Stimulated activated CD8-positive, alpha-beta memory T cell treated with anti-CD3 and anti-CD28 coated beads, Interleukin-15, amount 100 ng/mL, for 1 hour (primary cell): ENCODE measurements at places on chromosomes 4 and X.

GRCh38 chr4:145930592-145930991 lies 8.0 kb downstream of the ZNF827 start:
- DNase-seq = no peak

- no peak for DNase-seq
Observed at GRCh38 chrX:6954836-6955235, 192.7 kb upstream of the STS start.

- DNase-seq = no peak
Observed at GRCh38 chr4:150167054-150167453, 88.8 kb downstream of the DCLK2 start.

DNA sequence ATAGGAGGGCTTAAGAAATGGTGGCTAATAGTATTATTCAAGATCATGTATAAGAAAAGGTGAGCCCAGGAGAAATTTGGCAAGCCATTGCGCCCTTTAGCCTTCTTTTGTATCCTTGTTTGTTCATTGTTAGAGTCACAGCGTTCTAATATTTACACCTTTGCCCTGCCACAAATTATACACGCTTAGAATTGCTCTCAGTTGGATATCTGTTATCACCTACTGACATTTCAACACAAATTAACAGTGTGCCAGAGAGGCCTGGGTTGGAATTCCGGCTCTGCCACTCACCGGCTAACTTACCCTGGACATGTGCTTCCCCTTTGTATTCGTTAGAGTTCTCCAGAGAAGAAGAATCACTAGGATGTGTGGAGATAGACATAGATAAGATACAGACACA lies 148.7 kb upstream of the KIT start:
- no peak for DNase-seq

- DNase-seq = no peak
Observed at GRCh38 chr4:121272526-121272925, 108.3 kb downstream of the QRFPR start.

GRCh38 chrX:139826065-139827044 lies 106.5 kb downstream of the ATP11C start:
- no peak for DNase-seq

GRCh38 chrX:137305404-137305803 lies 260.5 kb upstream of the ZIC3 start:
- DNase-seq = no peak

GRCh38 chrX:1281521-1281920 lies 12.9 kb downstream of the CSF2RA start:
- DNase-seq = no peak

DNA sequence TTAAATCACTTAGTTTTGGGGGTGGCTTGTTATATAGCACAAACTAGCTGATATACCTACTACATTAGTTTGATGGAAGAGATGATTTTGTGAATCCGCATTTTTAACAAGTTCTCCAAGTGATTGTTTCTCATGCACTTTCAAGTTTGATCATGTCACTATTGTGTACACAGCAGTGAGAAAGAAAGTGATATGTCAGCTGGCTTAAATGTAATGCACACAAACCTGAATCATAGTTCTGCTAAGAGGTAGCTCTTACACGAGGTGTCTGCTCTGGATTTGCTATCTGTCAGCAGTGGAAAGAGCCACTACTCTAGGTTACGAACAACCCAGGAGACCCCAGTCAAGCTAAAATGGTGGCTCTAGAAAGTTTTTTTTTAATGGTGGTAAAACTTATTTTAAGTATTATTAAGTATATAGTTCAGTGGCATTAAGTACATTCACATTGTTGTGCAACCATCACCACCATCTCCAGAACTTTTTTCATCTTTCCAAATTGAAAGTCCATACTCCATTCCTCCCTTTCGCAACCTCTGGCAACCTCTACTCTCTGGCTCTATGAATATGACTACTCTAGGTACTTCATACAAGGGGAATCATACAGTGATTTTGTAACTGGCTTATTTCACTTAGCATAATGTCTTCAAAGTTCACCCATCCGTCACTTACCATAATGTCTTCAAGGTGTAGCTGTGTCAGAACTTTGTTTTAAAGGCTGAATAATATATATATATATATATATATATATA lies 147.3 kb downstream of the HS6ST2 start:
- DNase-seq = no peak

- no peak for DNase-seq
Observed at GRCh38 chr4:89216866-89217265, 90.7 kb downstream of the GPRIN3 start.

- DNase-seq = no peak
Observed at GRCh38 chr4:950136-951020, 18.1 kb downstream of the TMEM175 start.

GRCh38 chr4:162075726-162076125 lies 88.1 kb downstream of the FSTL5 start:
- DNase-seq = no peak

DNA sequence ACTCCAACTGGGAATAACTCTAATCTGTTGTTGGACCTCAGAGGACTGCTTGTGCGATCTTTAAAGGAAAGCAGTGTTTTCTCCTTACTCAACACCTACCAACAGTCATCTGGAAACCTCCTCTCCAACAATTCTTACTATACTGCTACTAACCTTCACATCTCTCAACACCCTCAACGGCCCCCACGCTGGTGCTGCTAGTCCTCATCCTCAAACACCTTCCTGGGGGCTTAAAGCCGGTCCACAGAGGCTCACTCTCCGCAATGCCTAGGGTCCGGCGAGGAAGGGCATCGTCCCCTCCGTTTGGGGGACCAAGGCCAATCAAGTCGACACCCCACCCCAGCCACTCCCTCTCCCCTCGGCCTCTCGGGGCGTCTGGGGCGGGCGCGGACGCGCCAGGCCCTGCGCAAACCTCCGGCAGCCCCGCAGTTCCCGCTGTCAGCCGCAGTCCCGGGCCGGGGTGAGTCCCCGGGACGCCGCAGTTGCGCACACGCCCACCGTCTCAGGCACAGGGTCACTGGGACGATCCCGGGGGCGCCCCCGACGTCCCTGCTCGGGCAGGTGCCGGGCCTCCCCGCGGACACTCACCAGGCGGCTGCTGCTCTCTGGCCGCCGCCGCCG lies 418 bp downstream of the TAB3 start:
- no peak for DNase-seq

DNA sequence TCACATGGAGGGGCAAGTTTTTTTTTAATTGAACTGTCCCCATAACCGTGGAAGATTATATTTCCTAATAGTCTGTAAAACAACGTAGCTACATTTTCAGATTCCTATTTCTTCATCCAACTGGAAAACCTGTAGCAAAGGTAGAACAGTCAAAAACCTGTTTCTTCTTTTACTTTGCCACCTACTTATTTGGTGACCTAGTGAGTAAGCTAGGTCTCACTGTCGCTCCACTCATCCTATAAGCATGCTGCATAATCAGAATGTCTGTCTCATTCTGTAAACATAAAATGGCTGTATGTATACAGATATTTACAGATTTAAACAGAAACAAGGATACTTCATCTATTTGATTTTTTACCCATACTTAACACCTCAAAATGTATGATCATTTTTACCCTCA lies 20.4 kb downstream of the MAML3 start:
- no peak for DNase-seq

DNA sequence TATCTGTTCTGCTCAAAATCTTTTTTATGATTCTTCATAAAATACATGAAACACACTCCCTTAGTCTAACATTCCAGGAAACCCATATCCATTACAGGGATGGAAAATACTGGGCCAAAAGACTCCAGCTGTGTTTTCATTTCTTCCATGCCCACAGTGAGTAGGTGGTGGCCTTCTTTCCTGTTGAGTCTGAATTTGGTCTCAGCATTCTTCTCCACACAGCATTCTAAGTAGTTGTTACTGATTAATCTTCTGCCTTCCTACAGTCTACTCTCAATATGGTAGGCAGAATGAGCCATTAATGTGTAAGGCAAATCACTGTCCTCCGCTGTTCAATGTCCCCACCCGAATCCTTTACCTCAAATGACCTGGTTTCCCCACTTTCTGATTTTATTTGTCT lies 370.6 kb upstream of the RPS6KA3 start:
- no peak for DNase-seq

- no peak for DNase-seq
Observed at GRCh38 chr4:147103403-147103946, 157.8 kb upstream of the TTC29 start.

- DNase-seq = no peak
Observed at GRCh38 chr4:7403001-7403400, 31.7 kb downstream of the PSAPL1 start.

DNA sequence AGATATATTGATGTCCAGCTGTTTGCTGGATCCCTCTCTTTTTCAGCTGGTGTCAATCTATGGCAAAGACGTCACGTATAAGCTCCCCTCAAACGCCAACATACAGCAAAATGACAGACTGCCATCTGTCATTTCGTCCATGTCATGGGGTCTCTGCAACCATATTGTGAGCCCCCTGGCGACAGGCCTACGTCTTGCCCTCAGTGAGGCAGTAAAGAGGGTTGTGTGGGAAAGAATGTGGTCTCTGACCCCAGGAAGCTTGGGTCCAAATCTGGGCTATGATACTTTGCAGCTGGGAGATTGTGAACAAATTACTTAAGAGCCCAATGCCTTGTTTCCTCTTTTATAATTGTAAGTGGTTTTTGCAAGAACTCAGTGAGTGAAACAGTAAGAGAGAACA lies 7.4 kb downstream of the SUPT20HL2 start:
- DNase-seq = no peak

- DNase-seq = no peak
Observed at GRCh38 chr4:7243609-7244330, 51.4 kb downstream of the SORCS2 start.

- no peak for DNase-seq
Observed at GRCh38 chrX:150150076-150150779, 211.9 kb upstream of the EOLA2 start.

DNA sequence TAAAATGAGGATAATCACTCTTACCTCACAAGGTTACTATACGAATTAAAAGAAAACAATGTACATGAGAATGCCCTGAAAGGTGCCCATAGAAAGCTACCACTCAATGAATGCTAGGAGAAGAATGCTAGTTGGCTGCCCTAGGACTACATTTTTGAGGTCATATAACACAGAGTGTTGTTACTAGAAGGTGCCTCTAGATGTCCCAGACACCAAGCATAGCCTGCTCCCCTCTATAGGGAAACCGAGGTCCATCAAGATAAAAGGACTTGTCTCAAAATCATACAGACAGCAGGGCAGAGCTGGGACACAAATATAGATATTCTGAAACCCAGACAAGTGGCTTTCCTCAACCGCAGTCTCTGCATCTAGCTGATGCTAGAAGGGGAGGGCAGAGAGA lies 147.0 kb upstream of the ARHGEF9 start:
- no peak for DNase-seq

DNA sequence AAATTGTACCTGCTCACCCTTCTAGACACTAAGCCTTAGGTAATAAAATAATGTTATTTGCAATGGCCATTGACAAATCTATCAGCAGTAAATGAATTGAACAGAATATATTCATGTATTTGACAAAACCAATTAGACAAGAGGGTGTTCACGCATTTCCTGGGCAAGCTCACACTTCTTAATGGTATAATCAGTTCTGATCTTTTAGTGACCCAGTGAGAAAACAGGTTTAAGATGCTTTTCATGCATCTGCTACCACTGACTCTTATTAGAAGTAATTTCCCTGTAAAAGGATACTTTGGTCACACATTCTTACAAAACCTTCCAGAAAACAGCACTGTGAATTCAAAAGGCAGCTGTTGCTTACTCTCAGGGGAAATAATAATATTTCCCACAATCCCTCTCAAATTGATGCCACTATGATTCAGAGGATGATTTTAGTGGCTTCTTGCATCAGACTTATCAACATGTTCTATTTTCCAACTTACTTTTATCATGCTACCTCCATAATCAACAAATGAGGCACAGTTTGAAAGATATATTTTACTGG lies 313.9 kb upstream of the NWD2 start:
- DNase-seq = no peak

DNA sequence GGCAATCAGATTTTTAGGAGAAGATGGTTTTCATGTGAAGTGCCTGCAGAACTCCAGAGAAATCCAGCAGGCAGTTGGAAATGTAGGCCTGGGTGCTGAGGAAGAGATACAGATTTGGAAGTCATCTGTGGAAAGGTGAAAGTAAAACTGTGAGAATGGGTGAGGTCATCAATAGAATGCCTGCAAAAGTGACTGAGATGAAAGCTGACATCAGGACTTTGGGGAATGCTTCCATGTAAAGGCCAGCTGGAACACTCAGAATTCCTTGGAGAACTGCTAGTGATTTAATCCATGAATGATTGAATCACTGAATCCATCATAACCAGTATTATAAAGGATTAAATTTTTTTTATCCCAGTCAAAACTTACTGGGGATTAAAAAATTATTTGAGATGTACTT lies 124.5 kb upstream of the GIMD1 start:
- no peak for DNase-seq

DNA sequence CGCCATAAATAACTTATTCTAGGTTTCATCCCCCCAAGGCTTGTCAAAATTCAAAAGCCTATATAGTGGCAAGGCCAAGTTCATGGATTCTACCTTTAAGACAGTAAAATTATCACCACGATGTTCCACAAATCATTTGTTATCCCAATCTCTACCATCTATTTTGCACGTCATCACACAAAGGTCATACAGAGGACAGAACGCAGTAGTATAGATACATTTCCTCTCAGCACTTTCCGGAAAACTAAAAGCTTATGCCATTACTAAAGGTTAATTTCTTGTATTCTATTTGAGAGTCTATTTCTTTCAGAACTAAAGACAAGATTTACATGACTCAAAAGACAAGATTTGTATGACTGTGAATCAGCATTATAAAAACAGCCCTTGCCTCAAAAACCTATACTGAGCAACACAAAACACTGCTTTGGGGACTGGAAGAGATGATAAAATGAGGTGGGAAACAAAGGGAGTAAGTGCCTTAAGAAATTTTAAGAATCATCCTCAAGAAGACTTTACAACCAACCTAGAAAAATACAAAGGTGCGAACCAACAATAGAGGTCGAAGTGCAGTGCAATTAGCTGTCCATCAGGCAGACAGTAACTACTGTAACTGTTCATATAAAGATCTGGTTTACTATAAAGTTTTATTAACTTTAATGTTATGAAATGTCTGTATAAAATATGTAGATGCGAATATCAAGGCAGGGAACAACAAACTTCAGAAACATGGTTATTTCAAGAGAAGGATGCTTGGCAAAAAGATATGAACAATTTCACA lies 7.6 kb downstream of the UBE2D3 start:
- no peak for DNase-seq

GRCh38 chr4:78092850-78093249 lies 35.7 kb downstream of the FRAS1 start:
- DNase-seq = no peak

GRCh38 chrX:36974911-36975310 lies 33.3 kb upstream of the FAM47C start:
- DNase-seq = no peak

DNA sequence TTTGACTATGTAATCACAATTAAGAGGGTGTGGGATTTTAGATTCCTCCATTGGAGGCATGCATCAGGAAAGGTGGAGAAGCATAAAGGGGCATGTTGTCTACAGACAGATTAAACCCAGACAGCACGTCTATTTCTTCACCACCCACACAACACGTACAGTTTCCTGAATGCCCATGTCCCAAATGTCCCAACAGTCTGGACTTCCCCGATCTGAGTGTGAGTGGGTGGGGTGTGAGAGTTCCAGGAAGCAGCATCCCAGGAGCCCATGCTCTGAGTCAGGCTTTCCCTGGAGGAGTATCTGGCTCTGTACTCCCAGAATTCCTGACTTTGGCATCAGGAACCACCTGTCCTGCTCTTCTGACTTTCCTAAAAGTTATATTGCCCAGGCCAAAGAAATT lies 30.8 kb upstream of the NDP start:
- no peak for DNase-seq
